ENCODE measurements at places on chromosomes 6 and 20. TPM values are rescaled to one million over a fixed set of nuclear protein-coding genes. Genes with fewer than 3 reads are reported as not detected.

DPPA5 gene
- total RNA-seq = not detected

PRDM13 gene
- not detected for total RNA-seq

C20orf144 gene
- total RNA-seq = not detected

EDN3 gene
- total RNA-seq = not detected

THBS2 gene
- 2,099 TPM for total RNA-seq

BMP7 gene
- total RNA-seq = not detected

HCK gene
- total RNA-seq = not detected

KHDC1L gene
- total RNA-seq = not detected

CRISP3 gene
- total RNA-seq = not detected

TMEM242 gene
- total RNA-seq = 7.0 TPM

SOX12 gene
- 6.6 TPM for total RNA-seq

SLC22A7 gene
- not detected for total RNA-seq

PAX1 gene
- total RNA-seq = not detected

TBX18 gene
- total RNA-seq = 45.0 TPM

NHSL1 gene
- total RNA-seq = 3.9 TPM

FAM83C gene
- not detected for total RNA-seq

Data from smooth muscle cell of the pulmonary artery (primary cell).